ENCODE measurements at places on chromosomes 16 and 17.
A peak's percentile ranks its signal among the peaks of the same experiment; 100 is the strongest.

GRCh38 chr17:18987862-18988545 lies 16.6 kb downstream of the FAM83G start:
- DNase-seq = no peak

GRCh38 chr16:8946544-8946943 lies 17.2 kb downstream of the USP7 start:
- DNase-seq = no peak

GRCh38 chr17:50153650-50154575 lies 3.4 kb upstream of the PPP1R9B start:
- DNase-seq = peak; percentile 92

DNA sequence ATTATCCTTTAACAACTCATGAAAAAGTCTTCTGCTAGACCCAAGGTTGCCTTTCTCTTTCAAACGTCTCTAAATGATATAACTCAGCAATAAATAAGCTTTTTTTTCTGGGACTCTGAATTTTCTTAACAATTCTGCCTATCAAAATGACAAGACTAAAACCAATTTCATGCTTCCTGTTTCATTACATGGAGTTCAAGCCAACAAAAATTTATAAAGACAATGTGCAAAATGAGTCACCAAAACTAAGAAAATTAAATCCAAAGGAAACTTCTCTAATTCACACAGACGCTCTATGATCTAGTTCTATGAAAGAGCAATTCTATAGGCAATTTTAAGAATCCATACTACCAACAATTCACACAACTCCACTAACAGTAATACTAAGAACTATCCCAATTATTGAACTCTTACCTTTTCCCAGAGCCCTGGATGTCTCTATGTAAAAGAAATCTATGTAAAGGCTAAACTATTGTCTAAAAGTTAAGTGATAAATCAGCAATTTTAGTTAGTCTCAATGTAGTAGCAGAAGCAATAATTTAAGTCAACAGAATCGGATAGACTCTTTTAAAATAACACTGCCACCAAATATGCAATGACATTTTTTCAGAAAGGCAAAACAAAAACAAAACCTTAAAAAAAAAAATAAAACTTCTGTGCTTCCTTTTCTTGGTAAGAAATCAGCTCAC lies 44.2 kb downstream of the ZZEF1 start:
- DNase-seq = no peak

DNA sequence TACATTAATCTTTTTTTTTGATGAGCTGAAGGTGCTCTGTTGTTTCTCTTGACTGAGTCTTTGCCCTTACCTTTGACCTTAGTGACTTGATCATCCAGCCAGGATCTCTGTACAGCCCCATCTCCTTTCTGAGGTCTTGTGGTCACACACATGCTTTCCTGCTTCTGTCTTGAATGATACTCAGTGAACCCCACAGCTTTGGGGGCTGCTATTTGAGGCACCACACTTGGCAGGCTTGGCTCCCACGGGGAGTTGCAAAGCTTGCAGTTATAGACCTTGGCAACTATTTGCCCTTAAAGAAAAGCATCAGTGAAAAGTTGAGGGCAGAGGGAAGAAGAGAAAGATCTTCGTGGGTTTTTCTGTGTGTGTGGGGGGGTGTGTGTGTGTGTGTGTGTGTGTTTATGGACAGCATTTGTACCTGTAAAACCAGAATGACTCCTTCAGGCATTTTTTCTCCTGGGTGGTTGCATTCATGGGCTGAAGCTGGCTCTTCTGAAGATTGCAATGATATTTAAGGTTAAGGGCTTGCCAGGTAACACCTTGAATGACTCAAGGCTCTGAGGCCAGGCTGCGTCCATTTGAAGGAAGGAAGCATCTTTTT lies 101.6 kb downstream of the MSI2 start:
- DNase-seq = no peak

GRCh38 chr16:971582-971905 lies 760 bp upstream of the LMF1 start:
- no peak for DNase-seq

DNA sequence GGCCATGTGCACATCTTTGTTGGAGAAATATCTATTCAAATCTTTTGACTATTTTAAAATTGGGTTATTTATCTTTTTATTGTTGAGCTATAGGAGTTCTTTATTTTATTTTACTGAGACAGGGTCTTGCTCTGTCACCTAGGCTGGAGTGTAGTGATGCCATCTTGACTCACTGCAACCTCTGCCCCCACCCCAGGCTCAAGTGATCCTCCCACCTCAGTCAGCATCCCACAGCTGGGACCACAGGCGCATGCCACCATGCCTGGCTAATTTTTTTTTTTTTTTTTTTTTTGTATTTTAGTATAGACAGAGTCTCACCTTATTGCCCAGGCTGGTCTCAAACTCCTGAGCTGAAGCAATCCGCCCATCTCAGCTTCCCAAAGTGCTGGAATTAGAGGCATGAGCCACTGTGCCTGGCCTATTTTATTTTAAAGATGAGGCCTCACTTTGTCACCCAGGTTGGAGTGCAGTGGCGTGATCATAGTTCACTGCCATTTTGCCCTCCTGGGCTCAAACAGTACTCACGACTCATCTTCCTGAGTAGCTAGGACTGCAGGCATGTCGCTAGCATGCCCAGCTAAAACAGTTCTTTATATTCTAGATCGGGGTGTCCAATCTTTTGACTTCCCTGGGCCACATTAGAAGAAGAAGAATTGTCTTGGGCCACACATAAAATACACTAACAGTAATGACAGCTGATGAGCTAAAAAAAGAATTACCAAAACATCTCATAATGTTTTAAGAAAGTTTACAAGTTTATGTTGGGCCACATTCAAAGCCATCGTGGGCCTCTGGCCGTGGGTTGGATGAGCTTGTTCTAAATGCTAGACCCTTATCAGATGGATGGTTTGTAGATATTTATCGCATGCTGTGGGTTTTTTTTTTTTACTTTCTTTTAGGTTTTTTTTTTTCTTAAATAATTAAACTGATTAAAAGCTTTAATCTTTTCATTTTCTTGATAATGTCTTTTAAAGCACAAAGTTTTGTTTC lies 13.7 kb downstream of the TENT4B start:
- peak; percentile 58 for DNase-seq

- DNase-seq = no peak
Observed at GRCh38 chr17:77540975-77541374, 400.2 kb downstream of the SEC14L1 start.

DNA sequence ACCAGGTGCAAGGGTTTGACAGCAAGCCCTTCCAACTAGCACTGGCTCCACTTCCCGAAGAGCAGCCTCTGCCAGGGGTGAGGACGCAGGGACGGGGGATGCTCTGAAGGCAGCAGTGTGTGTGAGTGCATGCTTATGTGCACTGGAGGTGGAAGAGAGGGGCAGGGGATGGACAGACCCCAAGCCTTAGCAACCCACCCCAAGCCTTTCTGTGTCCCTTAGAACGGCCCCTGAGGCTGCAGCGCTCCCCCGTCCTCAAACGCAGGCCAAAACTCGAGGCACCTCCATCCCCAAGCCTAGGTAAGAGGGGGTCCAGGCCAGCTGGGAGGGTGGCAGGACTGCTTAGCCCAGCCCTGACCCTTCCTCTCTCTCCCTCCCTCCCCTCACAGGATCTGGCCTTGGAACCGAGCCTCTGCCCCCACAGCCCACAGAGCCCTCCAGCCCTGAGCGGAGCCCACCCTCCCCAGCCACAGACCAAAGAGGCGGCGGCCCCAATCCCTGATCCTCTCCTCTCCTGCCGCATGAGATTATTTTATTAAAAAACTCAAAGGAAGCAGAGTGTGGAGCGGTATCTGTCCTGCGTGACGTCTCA lies 2.9 kb downstream of the ACD start:
- no peak for DNase-seq

GRCh38 chr16:14097182-14097959 lies 26.3 kb downstream of the MRTFB start:
- DNase-seq = peak; percentile 78

- DNase-seq = no peak
Observed at GRCh38 chr17:16277163-16277562, 60.2 kb downstream of the PIGL start.

GRCh38 chr17:6304894-6305612 lies 129.9 kb downstream of the AIPL1 start:
- DNase-seq = no peak

DNA sequence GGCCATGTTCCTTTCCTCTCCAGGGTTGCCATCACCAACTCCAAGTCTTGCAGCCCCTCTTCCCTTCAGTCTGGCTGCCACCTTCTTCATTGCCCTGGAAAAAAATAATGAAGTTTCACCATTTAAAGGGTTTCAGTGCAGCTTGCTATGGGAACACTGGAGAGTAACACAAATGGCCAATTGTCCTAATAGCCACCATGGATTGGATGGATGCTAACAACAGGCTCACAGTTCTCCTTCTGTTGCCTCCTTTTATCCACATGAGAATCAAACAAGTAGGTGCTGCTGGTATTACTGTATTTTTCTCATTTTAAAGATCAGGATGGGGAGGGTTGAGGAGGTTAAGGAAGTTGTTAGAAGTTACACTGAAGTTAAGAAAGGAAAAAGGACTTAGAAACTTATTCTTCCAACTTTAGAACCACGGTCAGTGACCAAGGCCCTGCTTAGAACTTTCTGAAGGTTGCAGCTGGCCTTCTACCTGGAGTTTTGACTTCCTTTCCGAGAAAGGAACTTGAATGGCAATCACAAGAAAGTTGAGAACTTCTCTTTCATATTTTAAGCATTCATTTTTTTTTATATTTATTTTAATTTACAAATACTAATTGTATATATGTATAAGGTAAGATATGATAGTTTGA lies 198.0 kb upstream of the MAF start:
- DNase-seq = no peak

DNA sequence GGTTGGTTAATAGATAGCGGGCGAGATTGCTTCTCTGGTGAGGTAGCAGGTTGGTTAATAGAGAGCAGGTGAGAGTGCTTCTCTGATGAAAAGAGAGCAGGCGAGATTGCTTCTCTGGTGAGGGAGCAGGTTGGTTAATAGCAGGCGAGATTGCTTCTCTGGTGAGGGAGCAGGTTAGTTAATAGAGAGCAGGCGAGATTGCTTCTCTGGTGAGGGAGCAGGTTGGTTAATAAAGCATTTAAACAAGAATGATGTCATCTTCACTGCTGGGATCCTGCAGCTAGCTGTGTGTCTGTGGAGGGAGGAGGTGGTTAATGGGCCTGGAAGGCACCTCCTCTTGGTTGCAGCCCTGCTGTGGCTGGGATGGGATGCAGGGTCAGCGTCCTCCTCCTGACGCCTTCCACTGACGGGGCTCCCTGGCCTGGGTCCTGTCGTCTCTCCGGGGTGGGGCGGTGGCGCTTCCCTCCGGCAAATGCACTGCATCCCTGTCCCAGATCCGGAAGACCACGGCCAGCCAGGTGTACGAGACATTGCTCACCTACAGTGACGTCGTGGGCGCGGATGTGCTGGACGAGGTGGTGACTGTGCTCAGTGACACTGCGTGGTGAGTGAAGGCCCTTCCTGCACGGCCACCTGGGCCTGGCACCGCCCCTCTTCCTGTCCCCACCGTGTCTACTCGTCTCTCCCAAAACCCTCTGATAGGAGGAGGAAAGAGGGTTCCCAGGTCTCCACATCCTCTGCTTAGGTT lies 99.2 kb upstream of the ZNF750 start:
- DNase-seq = no peak

- DNase-seq = peak; percentile 71
Observed at GRCh38 chr17:12605222-12605621, 60.5 kb upstream of the MYOCD start.

DNA sequence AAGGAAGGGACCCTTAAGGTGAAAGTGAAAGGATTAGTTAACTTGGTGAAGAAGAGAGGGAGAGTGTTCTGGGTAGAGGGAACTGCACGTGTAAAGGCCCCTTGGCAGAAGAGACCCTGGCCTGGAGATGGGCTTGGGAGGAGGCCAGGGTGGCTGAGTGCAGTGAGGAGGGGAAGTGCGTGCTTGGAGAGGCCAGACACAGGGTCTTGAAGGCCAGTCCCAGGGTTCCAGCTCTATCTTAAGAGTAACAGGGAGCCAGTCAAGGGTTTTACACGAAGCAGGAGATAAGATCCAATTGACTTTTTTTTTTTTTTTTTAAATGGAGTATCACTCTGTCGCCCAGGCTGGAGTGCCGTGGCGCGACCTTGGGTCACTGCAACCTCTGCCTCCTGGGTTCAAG lies 15.2 kb upstream of the DOK4 start:
- no peak for DNase-seq

GRCh38 chr16:4218202-4218601 lies 23.7 kb downstream of the SRL start:
- DNase-seq = no peak

GRCh38 chr17:50265212-50265611 lies 9.1 kb upstream of the TMEM92 start:
- no peak for DNase-seq

DNA sequence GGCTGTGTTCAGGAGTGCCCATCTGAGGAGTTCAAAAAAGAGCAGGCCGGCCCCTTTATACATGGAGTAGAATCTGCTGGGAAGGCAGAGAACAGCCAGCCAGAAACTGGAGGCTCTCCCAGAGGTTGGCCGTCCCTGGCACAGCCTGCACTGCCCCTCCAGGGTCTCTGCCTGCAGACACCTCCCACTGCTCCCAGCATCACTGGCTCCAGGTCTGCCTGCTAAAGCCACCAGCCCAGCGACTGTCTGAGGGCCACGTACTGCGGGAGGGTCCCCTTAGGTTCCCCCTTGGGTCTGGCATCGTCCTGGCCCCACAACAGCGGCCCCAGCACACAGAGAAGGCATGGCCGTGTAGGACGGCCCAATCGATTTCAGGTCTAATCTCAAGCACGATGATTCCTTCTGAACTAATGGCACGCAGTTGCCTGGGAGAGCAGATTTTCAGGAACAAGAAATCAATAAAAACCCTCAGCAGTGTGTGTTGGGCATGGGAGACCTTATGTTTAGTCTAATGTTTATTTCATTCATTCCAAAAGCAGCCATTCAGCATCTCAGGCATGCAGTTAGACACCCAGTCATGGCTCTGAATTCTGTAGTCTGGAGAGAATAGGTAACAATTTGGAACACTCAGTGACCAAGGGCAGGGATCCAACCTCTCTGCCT lies 95.6 kb downstream of the PGS1 start:
- DNase-seq = no peak

- DNase-seq = no peak
Observed at GRCh38 chr17:29744121-29744520, 121.4 kb upstream of the CORO6 start.

GRCh38 chr17:77383613-77384608 lies 243.1 kb downstream of the SEC14L1 start:
- DNase-seq = peak; percentile 40

- no peak for DNase-seq
Observed at GRCh38 chr17:11981862-11982261, 15.4 kb downstream of the ZNF18 start.

- no peak for DNase-seq
Observed at GRCh38 chr17:67606896-67607604, 110.7 kb upstream of the NOL11 start.

- no peak for DNase-seq
Observed at GRCh38 chr16:58530179-58530578, 14.9 kb downstream of the SETD6 start.

GRCh38 chr16:2230376-2230775 lies 5.9 kb upstream of the DNASE1L2 start:
- no peak for DNase-seq

- no peak for DNase-seq
Observed at GRCh38 chr17:4594931-4595684, 10.8 kb downstream of the SMTNL2 start.

All from M059J (cell line).